MG63 (cell line): ENCODE measurements at places on chromosomes 12 and 14.

DNA sequence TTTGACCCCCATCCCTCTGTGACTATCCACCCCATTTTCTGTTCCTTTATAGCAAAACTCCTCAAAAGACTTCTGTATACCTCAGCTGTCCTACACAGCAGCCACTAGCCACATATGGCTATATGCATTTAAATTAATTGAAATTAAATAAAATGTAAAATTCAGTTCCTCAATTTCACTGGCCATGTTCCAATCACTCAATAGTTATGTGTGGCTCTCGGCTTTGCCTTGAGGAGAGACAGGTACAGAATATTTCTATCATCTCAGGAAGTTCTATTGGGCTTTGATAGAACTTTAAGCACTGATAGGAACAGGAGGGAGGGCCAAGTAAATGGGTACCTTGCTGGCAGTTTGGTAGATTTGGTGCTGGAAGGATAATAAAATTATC is 280.3 kb upstream of the AMIGO2 start:
- no peak for DNase-seq

- peak; percentile 28 for DNase-seq
These were observed 92.2 kb downstream of the PTPRR start for GRCh38 chr12:70828351-70828750.

- peak; percentile 7 for DNase-seq
These were observed 269.3 kb downstream of the DAD1 start for GRCh38 chr14:22319526-22320361.

DNA sequence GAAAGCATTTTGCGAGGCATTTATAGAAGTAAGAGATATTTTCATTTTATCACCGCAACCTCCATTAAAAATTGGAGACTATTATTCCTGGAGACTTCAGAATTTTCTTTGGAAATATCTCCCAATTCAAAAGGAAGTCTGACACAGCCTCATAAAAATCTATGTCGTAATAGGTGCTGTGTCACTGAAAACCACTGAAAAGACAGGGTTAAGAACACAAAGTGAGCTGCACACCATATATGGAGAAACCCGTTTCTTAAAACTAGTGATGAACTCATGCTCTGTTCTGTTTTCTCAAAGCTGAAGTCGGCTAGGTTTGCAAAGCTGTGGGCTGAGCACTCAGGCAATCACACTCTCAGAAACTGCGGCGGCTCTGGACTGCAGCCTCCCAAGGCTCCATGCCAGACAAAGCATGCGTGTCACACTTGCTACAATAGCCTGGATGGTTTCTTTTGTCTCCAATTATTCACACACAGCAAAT is at the start of gene GLIPR1:
TSS of gene GLIPR1 (plus strand) at position 287 of the 481 bp plus-strand sequence. CDS start at position 413, 126 bp downstream.
- peak; percentile 91 for DNase-seq

DNA sequence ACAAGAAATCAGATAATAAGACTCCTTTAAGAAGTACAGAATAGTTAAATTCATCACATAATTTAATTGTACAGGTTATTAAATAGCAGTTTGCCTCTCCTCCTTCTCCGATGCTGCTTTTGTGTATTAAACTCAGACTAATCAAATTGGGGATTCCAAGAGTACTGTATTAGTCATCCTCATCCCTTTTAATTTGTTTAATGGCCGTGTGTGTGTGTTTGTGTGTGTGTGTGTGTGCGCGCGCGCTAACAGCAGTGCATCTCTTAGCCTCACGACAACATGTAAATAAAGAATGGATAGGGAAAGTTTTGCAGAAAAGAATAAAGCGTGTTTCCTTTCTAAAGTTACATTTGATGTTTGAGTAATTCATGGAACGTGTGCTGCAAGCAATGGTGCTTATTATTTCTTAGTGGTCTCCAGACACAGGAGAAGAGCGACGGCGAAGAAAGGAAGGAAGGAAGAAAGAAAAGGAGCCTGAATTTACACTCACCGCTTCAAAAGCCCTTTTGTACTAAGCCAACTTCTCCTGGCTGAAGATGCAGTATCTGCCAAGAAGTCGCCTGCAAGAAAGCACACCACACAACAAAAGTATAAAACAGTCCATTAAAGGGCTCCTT is 220.3 kb downstream of the ASCL1 start:
- DNase-seq: no peak

DNA sequence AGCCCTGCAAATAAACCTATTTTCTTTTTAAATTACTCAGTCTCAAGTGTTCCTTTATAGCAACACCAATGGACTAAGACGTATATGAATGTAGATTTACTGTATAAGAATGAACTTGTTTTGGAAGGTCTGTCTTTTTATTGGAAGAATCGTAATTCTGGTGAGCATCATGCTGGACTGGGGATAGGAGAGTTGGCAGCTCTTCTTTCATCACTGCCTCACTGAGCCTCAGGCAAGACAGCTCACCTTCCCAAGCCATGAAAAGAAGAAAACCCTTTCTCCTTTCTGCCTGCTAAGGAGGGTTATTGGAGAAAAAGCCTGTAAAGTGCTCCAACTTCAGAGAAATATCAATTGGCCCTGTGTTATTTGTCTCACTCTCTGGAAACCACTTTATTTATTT is 9.1 kb upstream of the RNF34 start:
- DNase-seq: no peak

DNA sequence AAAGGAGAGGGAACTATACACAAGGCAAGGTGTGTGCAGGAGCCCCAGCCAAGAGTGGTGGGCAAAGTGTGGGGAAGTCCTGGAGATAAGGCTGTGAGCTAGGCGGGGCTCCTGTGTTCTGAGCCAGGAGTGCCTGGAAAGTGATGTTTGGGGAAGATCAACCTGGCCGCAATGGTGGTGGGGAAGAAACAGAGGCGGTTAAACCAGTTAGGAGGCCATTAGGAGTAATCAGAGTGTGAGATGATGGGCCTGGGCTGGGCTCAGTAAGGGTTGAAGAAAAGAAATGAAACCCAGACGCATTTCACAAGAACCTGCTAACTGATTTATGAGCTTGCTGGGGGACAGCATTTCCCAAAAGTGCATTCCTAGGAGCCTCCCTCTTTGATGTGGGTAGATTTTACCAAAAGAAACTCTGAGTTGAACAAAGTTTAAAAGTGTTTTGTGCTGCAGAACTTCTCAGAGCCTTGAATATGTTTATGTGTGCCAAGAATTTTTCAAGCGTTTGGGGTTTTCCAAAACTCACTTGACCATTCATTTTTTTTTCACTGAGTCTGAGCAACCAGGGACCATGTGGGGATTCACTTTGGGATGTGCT is 34.2 kb upstream of the LRP1-AS start:
- no peak for DNase-seq

- peak; percentile 6 for DNase-seq
These were observed 328.3 kb downstream of the APAF1 start for GRCh38 chr12:98973395-98973794.

GRCh38 chr12:107780298-107780697 is 5.8 kb downstream of the ASCL4 start:
- DNase-seq: no peak

- DNase-seq: no peak
These were observed 125.1 kb downstream of the GPR65 start for GRCh38 chr14:88130057-88130432.
